HL-60 (cell line): ENCODE measurements at places on chromosomes 16 and 17.

DNA sequence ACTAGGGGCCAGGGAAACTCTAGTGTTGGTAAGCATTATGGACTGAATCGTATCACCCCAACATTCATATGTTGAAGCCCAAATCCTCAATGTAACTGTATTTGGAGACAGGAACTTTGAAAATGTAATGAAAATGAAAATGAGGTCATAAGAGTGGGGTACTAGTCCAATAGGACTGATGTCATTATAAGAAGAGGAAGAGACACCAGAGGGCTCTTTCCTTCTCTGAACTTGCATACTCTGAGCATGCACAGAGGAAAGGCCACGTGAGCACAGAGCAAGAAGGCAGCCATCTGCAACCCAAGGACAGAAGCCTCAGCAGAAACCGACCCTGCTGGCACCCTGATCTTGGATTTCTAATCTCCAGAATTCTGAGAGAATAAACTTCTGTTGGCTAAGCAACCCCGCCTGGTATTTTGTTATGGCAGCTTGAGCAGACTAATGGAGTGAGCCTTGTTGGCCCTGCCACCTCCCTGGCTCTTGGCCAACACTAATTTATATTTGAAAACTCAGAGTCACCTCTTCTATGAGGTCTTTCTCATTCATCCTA lies 273.4 kb downstream of the NTN1 start:
- peak; percentile 1 for DNase-seq

DNA sequence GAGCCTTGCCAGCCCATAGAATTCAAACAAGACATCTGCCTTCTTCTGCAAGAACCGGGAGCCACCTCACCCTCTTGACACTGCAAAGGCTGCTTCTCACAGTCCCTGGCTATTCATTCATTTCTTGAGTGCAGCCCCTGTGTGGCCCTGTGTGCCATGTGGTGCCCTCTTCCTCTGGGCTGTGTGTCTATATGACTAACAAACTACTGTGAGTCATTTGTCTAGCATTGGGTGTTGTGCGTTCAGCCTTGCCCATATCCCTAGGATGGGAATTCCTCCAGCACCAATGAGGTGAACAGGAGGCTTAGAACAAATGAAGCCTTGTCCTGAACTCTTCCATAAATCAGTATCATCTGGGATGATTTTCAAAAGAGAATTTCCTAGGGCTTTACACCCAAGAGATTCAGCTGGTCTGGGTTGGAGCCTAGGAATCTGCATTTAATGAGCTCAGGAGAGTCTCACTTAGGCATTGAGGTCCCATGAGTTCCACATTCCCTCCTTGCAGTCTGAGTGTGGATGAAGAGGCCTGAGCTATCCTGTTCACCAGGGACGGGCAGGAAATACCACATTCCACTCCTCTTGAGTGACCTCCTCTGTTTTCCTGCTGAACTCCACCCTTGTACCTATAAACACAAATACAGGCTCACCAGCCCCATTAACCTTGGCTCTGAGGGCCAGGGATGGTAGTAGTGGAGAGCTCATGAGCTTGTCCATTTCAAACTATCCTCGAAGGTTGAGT lies 308.7 kb upstream of the N4BP1 start:
- no peak for DNase-seq

DNA sequence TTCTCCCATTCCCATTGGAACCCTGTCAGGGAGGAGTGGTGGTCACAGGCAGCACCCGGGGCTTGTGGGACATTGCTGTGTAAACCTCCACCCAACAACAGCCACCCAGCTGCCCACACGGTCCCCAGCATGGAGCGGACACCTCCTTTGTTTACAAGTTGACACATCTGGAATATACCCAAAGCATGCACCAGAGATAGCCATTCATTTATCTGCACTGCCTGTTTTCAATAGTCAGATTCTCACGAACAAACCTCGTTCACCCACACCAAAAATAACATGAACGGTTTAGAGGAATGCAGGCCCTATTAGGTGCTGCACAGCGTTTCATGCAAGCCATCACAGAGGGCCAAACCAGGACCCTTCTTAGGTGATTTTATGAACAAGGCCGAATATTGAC lies 244.8 kb downstream of the FOXL1 start:
- DNase-seq: no peak

- DNase-seq: peak; percentile 57
Measured at GRCh38 chr17:47720754-47721533, 12.1 kb upstream of the TBX21 start.

- no peak for DNase-seq
Measured at GRCh38 chr17:65633988-65634387, 72.5 kb upstream of the AXIN2 start.

GRCh38 chr17:19285213-19285900 lies 48.2 kb downstream of the EPN2 start:
- no peak for DNase-seq

DNA sequence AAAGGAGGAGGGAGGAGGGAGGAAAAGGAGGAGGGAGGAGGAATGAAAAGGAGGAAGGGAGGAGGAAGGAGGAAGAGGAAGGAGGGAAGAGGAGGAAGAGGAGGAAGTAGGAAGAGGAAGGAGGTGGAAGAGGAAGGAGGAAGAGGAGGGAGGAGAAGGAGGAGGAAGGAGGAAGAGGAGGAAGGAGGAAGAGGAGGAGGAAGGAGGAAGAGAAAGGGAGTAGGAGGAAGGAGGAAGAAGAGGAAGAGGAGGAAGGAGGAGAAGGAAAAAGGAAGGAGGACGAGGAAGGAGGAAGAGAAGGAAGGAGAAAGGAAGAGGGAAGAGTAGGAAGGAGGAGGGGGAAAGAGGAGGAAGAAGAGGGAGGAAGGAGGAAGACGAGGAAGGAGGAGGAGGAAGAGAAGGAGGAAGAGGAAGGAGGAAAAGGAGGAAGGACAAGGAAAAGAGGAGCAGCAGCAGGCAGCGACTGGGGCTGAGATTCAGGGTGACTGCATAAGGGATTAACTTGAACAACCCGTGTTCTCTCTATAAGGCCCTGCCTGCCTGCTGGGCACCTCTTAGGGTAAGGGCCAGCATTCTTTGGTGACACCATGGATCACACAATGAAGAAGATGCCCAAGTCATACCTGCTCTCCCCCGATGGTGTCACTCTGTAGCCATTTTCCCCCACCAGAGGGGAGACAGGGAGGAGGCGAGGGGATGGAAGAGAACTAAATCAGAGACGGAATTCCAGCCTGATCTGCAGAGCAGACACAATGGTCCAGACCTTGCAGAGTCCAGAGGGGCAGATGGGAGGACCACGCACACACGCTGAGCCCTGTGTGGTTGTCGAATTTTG lies 1.4 kb upstream of the IL34 start:
- DNase-seq: no peak

DNA sequence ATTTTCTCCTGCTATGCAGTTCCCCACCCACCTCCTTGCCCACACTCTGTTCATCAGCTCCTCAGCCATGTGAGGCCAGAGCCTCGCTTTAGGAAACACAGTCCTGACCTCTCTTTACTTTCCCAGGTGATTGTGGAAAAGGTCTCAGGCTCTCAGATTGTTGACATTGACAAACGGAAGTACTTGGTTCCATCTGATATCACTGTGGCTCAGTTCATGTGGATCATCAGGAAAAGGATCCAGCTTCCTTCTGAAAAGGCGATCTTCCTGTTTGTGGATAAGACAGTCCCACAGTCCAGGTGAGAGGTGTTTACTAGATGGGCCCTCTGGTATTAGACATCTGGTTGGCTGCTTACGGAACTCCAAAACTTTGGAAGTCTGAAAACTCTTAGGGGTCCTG lies 1.7 kb downstream of the GABARAPL2 start:
- DNase-seq: no peak

GRCh38 chr16:1206326-1206725 lies 18.7 kb downstream of the TPSG1 start:
- no peak for DNase-seq

DNA sequence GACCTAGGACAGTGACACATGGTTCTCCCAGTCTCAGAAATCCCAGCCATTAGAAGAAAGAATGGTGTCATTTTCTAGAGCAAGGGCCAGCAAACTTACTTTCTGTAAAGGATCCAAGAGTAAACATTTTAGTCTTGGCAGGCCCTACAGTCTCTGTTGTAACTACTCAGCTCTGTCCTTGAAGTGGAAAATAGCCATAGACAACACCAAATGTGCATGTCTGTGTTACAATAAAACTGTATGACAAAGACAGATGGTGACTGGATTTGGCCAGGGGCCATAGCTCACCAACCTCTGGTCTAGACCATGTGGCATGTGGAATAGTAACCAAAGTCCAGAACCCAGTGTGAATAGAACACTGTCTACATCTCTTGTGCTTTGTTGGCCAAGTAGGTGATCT lies 286.5 kb downstream of the HS3ST4 start:
- no peak for DNase-seq

- DNase-seq: peak; percentile 84
Measured at GRCh38 chr17:49968405-49969133, 421 bp upstream of the DLX4 start.

- no peak for DNase-seq
Measured at GRCh38 chr17:57915985-57916757, 39.0 kb downstream of the CUEDC1 start.

DNA sequence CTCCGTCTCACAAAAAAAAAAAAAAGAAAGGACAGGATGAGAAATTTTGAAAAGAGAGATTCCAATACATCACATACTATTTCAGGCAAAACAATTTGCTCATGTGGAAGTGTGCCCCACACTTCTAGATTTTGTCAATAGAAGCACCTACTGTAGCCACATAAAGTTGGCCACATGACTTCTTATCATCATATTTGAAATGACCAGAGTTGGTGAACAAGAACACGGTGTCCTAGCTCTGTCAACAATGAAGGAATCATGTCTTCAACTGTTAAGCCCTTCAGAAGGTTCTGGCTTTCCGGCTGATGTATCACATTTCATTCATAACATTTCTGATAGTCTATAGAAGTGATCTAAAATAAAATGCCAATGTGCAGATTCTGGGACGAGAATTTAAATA lies 534.5 kb downstream of the TMEM114 start:
- no peak for DNase-seq

DNA sequence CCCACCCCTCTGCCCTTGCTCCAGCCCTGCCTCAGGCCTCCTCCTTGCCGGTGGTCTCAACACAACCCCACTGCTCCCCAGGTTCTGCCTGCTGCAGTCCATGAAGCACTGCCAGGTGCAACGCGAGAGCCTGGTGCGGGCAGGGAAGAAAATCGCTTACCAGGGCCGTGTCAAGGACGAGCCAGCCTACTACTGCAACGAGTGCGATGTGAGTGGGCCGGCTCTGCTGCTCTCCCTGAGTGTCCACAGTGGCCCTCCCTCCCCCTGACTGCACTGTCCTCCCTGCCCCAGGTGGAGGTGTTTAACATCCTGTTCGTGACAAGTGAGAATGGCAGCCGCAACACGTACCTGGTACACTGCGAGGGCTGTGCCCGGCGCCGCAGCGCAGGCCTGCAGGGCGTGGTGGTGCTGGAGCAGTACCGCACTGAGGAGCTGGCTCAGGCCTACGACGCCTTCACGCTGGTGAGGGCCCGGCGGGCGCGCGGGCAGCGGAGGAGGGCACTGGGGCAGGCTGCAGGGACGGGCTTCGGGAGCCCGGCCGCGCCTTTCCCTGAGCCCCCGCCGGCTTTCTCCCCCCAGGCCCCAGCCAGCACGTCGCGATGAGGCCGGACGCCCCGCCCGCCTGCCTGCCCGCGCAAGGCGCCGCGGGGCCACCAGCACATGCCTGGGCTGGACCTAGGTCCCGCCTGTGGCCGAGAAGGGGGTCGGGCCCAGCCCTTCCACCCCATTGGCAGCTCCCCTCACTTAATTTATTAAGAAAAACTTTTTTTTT lies 1.8 kb upstream of the TMEM88 start:
- no peak for DNase-seq

DNA sequence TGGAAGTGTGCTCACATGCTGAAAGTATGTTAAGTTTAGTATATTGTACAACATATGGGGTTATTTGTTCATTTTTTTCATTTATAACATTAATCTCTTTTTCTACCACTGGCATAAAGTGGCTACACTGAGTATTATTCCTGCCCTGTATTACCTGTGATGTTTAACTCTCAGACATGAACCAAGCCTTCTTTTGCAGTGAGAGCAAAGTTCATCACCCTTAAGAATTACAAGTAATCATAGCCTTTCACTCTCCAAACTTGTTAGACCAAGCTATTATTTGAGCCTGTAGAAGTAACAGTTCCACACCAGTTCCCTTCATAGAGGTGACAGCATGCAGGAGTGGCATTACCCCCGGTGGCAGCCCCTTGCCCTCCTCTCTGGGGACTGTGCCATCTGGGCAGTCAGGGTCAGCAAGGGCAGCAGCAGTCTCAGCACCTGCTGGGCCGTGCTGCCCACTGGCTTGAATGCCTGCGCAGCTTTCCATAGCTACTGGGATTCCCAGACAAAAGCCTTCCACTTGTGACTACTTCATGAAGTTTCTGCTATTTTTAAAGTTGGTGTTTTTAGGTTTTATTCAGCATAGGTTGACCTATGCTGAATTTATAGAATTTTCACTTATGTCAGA lies 71.3 kb downstream of the TMC6 start:
- DNase-seq: no peak

- no peak for DNase-seq
Measured at GRCh38 chr16:1372292-1372950, 20.7 kb downstream of the GNPTG start.

- DNase-seq: no peak
Measured at GRCh38 chr16:66651965-66652364, 44.6 kb downstream of the CMTM4 start.

GRCh38 chr17:74761419-74761818 lies 13.0 kb downstream of the NHERF1 start:
- no peak for DNase-seq

DNA sequence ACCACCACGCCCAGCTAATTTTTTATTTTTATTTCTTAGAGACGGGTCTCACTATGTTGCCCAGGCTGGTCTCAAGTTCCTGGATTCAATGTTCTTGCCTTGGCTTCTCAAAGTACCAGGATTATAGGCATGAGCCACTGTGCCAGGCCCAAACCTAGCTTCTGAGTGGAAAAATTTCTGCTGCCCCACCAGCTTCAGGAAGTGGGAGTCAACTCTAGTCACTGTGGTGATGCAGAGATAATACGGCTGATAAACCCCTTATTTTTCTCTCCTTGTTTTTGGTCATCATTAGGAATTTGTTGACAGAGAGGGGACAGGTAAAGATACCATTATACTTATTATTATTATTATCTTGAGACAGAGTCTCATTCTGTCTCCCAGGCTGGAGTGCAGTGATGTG lies 27.8 kb upstream of the PHOSPHO1 start:
- DNase-seq: no peak

GRCh38 chr17:1367351-1367745 lies 32.7 kb downstream of the YWHAE start:
- no peak for DNase-seq
